ENCODE measurements at places on chromosomes 13 and 19.

DNA sequence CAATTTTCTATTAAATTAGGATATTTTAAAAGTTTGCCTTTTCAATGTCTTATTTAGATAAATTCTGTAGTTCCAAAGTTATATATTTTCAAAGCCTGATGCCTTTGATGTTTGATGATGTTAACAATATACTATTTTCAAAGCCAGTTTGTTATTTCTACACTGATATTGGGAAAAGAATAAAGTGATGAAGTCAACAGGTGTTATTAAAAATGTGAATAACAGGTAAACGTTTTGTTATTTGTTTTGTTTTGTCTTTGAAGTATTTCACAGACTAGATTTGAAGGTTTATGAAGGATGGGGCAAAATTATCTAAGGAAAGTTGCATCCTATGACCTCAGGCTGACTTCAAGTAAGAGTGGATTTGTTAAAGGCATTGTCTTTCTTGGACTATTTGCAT, 33.1 kb upstream of the ZNF420 start:
- no peak for DNase-seq

- DNase-seq, result peak; percentile 57
These were observed 36.0 kb upstream of the RNF17 start for GRCh38 chr13:24727731-24728601.

DNA sequence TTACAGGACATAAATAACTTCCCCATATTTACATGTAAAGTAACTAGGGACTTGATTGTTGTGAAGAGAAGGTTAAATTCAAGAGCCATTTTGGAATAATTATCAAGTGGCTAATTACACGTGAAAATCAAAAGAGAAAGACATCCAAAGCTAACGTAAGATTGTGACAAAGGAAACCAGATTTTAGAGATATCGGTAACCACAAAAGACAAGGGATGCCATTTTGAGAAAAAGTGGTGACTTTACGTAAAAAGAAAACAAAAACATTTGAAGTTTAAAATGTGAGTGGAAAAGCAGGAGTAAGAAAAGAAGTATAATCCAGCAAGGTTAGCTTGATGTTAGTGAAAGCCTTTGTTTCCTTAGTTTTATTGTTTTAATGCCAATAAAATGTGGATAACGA, 10.9 kb upstream of the VWA8 start:
- no peak for DNase-seq

GRCh38 chr13:74747186-74747955, 613.2 kb upstream of the KLF12 start:
- no peak for DNase-seq

DNA sequence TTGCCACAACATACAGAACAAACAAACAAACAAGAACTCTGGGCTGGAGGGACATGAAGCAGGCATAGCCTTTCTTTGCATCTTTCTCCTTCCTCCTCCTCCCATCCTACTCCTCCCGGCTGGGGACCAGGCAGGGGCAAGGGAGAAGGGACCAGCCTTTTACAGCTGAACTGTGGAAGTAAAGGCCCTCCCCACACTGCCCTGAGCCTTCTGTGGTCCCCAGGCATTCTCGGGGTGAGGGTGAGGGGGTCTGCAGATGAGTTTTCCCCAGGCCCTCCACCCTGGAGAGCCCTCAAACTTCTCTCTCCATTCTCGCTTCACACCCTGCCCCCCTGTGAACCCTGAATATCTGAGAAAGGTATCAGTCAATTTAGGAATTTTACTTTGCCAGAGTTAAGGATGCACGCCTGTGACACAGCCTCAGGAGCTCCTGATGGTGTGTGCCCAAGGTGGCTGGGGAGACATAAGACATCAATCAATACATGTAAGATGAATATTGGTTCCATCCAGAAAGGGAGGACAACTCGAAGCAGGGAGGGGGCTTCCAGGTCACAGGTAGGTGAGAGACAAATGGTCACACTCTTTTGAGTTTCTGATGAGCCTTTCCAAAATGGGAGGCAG, 170.9 kb downstream of the COL4A1 start:
- DNase-seq, result no peak

DNA sequence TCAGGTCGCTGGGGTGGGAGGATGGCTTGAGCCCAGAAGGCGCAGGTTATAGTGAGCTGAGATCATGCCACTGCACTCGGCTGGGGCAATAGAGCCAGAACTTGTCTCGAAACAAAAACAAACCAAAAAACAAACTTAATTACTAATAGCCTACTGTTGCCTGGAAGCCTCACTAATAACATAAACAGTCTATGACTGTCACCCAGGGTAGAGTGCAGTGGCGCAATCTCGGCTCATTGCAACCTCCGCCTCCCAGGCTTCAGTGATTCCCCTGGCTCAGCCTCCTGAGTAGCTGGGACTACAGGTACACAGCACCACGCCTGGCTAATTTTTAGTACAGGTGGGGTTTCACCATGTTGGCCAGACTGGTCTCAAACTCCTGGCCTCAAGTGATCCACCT, 18.0 kb downstream of the CATSPERD start:
- DNase-seq, result no peak

- DNase-seq, result no peak
These were observed 1.2 kb upstream of the PLPP2 start for GRCh38 chr19:292281-292884.

- DNase-seq, result peak; percentile 53
These were observed 16.1 kb downstream of the MKNK2 start for GRCh38 chr19:2034729-2035589.

GRCh38 chr13:92843549-92843948, 383.1 kb upstream of the GPC6 start:
- DNase-seq, result no peak

GRCh38 chr13:26719356-26719945, 41.1 kb downstream of the GPR12 start:
- DNase-seq, result no peak

DNA sequence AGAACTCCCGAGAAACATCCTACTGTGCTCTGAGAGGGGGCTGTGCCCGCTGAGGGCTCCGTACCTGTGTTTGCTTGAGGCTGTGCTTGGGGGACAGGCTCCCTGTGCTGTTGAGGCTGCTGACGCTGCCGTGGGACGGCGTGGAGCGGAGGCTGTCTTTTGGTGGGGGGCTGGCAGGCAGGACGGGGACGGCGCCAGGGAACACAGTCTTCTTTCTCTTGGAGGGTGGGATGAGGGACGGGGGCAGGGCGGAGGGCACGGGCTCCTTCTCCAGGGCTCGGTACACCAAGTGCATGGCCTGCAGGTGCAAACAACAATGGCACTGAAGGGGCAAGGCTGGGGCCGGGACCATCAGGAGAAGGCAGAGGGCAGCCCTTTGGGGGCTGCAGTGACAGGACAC, 46.8 kb downstream of the EPS15L1 start:
- DNase-seq, result no peak

GRCh38 chr13:39777527-39778061, 122.1 kb downstream of the COG6 start:
- no peak for DNase-seq

DNA sequence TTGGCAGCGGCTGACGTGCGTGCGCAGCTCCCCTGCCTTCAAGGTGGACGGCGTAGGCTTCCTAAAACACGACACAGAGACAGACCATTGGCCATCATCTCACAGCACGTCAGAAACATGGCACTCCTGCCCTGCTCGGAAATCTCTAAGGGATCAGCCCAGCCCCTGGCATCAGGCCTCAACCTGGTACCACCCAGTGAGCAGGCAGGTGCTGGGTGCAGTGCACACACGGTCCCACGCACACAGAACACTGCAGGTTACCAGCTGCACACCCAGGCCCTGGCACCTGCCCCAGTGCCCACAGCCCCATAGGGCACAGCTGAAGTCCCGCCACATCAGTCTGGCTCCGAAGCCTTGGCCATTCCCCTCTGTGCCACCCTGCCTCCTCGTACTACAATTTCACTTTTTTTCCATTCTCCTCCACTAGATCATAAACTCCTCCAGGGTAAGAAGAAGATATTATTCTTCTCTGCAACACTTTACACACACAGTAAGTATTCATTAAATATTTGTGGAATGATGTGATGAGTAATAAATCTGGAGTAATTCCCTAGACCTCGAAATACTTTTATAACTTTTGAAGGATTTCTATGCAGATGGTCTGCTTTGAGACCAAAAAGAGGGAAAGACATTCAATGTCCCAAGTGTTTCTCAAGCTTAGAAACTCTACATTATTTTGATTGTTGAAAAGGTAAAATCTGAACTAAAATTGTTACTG, 156.4 kb downstream of the COL4A1 start:
- no peak for DNase-seq

Data from nephron progenitor cell (in vitro differentiated cells).